ENCODE measurements at places on chromosomes 3 and 15. TPM values are rescaled to one million over a fixed set of nuclear protein-coding genes. Genes with fewer than 3 reads are reported as not detected.
A peak's percentile ranks its signal among the peaks of the same experiment; 100 is the strongest.

DNA sequence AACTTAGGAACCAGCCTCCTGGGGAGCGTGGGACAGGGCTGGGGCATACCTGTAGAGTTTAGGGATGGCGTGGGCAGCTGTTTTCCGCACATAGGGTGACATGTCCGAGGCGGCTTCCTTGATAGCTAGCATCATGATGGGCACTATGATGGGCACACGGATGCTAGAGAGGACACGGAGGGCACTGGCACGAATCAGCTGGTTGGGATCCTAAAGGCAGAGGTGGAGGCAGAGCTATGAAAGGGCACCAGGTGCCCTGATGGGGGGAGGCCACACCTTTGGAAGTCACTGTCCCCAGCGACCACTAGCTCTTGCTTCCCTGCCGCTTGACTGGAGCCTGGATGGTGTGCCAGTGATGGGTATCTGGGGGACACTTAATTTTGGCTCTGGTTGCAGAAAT lies 28.3 kb downstream of the AP3B2 start:
- ATAC-seq, result no peak

- no peak for ATAC-seq
Observed at GRCh38 chr3:60364475-60364874, 886.8 kb downstream of the FHIT start.

DNA sequence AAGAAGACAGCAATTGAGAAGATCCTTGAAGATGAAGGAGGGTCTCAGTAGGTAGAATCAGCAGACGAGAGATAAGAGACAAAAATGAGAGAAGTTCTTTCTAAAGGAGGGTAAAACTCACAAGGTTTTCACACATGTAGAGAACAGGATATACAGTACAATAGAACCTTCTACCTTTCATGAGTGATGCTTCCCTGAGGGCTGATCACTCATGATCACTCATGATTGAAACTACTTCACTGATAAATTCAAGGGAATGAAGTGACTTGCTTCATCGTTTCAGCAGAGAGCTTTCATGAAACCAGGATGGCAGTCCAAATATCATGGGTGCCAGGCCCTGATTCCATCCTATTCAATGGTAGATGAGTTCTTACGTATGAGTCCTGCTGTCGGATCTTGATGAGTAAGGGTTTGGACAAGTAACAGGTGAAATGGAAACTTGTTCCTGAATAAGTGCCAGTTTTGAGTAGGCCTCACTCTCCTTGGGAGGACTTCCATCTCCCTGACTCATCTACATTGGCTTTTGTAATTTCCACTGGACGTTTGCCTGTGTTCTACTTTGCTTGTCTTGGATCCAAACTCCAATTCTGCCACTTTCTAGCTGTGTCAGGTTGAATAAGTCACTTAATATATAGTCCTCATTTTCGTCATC lies 9.6 kb upstream of the CLDN16 start:
- peak; percentile 81 for ATAC-seq

DNA sequence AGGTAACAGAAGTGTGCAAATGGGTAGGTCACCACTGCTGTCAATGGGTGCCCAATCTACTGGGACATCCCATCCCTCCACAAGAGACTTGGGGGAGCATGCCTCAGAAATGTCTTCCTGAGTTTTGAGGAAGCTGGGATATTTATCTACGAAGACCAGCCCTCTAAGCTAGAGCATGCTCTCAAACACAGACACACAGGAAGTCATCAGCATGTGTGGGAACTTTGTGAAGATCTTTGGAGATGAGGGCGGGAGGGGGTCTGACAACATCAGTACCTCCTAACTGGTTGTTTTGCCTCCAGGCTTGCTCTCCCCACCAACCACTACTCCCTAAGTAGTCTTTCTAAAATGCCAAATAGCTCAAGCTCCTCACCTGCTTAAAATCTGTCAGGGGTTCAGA lies 3.5 kb upstream of the MEF2A start:
- no peak for ATAC-seq

GRCh38 chr3:85591451-85591850 lies 632.7 kb downstream of the CADM2 start:
- ATAC-seq, result no peak

GRCh38 chr3:100438623-100438974 lies 37.3 kb downstream of the LNP1 start:
- ATAC-seq, result no peak

DNA sequence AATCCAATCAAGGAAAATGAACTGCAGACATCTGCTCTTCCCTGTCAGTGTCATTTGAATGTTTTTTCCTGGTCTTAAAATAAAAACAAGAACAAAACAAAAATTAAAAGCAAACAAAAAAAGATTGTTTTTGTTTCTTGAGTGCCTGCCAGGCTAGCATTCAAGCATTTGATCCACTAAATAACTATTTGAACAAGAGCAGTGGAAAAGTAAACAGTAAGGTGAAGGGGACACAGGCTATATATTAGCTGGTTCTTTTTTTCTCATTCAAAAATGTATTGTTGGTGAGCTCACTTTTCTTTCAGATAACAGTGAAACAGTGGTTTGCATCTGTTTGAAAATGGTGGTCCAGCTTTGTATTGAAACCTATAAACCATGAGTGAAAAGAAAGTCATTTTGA lies 586.9 kb upstream of the SGO1 start:
- no peak for ATAC-seq

GRCh38 chr15:50916400-50916799 lies 7.9 kb downstream of the AP4E1 start:
- no peak for ATAC-seq

DNA sequence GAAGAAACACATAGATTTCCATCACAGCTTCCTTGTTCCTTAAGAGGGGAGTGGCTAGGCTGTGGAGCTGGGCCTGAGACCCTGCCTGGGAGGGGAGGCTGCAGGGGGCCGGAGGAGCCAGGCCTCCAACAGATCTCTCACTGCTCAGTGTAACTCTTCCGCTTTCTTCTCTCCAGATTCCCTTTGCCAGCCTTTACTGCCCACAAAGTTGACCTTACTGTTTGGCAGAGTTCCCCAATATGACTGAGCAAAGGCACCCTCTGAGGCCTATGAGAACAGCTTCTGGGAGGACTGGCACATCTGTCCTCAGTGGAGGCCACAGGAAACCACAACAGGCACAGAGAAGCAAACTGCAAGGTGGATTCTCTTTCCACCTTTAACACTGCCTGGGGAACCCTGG lies 38.1 kb downstream of the SLCO2A1 start:
- no peak for ATAC-seq

DNA sequence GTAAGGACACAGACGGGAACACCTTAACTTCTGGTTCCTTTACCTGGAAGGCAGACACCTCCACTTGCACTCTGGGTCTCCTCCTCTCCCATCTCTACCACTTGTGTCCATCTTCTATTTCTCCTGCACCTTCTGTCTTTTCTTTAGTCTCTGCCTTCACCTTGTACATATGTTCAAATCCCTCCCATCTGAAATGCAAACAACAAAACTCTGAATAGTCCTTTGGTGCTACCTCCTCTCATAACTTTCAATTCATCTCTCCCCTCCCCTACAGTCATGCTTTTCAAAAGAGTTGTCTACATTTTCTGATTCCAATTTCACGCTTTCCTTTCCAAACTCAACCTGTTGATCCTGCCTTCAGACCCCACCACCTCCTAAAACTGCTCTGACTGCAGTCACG lies 5.3 kb upstream of the CRABP1 start:
- ATAC-seq, result no peak

- ATAC-seq, result peak; percentile 82
Observed at GRCh38 chr3:63975723-63976122, 47.6 kb downstream of the PSMD6 start.

DNA sequence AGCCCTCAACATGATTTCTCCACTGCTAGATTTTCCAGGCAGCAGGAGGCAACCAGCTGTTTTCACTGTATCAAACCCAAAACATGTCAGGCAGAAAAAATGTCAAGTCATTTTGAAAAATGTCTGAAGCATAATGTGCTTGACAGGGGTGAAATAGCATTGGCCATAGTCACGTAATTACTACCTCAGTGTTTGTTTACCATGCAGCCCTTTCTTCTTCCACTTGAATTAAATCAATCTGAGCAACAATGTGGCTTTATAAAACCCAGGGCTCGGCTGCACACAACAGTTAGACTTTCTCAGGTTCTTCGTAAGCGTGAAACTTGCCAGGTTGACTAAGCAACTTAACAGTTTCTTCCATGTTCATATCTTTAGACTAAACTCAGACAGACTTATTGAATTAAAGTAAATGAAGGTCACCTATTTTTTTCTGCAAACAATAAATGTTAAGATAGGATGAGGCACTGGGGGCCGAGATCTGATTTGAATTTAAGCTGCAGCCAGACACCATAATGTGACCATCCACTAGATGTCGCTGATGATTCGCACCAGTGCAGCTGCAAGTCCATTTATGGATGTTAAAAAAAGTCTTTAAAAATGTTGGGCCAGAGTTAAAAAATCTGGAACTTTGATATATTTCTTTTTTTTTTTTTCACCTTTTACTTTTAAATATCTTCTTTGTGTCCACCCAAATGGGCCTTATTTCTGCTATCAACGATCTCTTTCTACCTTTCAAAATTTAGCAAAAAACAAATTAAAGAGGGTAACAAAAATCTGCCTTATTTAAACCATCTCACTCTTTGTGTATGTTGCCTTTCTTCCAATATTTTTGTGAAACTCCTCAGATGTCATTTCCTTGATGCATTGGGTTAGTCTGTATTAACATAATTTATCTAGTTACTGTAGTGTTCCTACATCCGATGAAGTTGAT lies 305.9 kb downstream of the CACNA2D3 start:
- ATAC-seq, result peak; percentile 54

GRCh38 chr3:39990532-39990931 lies 181.1 kb downstream of the MYRIP start:
- peak; percentile 68 for ATAC-seq

The TMEM212 gene
- total RNA-seq, result not detected

The TUBGCP4 gene
- 10.7 TPM for total RNA-seq

The FSIP1 gene
- 0.28 TPM for total RNA-seq

The LRTM1 gene
- total RNA-seq, result not detected

The RTP4 gene
- 1.8 TPM for total RNA-seq

The ZNF385D gene
- total RNA-seq, result 1.7 TPM

Data from esophagus mucosa (tissue), 1 donor.